Activated naive CD8-positive, alpha-beta T cell treated with anti-CD3 and anti-CD28 coated beads for 36 hours (primary cell): ENCODE measurements at places on chromosomes 6 and 20. TPM values are rescaled to one million over a fixed set of nuclear protein-coding genes. Genes with fewer than 3 reads are reported as not detected.

The ENPP5 gene
- 0.33 TPM for total RNA-seq

The GRM1 gene
- total RNA-seq: not detected

The TSHZ2 gene
- total RNA-seq: 0.54 TPM

The RAET1L gene
- not detected for total RNA-seq

The FAM50B gene
- total RNA-seq: 8.7 TPM

The DAAM2 gene
- not detected for total RNA-seq

The OR12D3 gene
- total RNA-seq: not detected

The ZNF334 gene
- 5.8 TPM for total RNA-seq

The TRAPPC3L gene
- not detected for total RNA-seq

The FAM83B gene
- not detected for total RNA-seq

The OTOR gene
- total RNA-seq: not detected

The TSPO2 gene
- not detected for total RNA-seq

The ELOVL4 gene
- total RNA-seq: 2.2 TPM

The HLA-DRA gene
- total RNA-seq: 9.8 TPM

The CPNE5 gene
- 0.72 TPM for total RNA-seq

The SIRPB1 gene
- total RNA-seq: 4.3 TPM

The ENPP4 gene
- total RNA-seq: 8.6 TPM

The C20orf141 gene
- not detected for total RNA-seq

The BPI gene
- not detected for total RNA-seq

The PRSS35 gene
- total RNA-seq: not detected

The CYP24A1 gene
- total RNA-seq: not detected

The ABHD16B gene
- not detected for total RNA-seq

The CLPSL1 gene
- not detected for total RNA-seq

The CCN6 gene
- total RNA-seq: 0.30 TPM

The FGD2 gene
- 1.8 TPM for total RNA-seq

The RALGAPA2 gene
- 14.7 TPM for total RNA-seq

The LY6G6F gene
- not detected for total RNA-seq

The OR2W1 gene
- total RNA-seq: not detected

The PRL gene
- not detected for total RNA-seq

The DDO gene
- total RNA-seq: not detected

The SMLR1 gene
- total RNA-seq: not detected

The PGBD1 gene
- 3.8 TPM for total RNA-seq

The ANGPT4 gene
- not detected for total RNA-seq

The FHL5 gene
- total RNA-seq: not detected

The SLC13A3 gene
- not detected for total RNA-seq

The BPIFA1 gene
- total RNA-seq: not detected

The OOEP gene
- not detected for total RNA-seq

The CPXM1 gene
- 4.3 TPM for total RNA-seq

The RIN2 gene
- not detected for total RNA-seq

The VGLL2 gene
- not detected for total RNA-seq

The PKIB gene
- total RNA-seq: 0.62 TPM

The CEP43 gene
- 24.5 TPM for total RNA-seq

The TINAG gene
- not detected for total RNA-seq

The ARG1 gene
- not detected for total RNA-seq

The UBE2C gene
- 188 TPM for total RNA-seq

The RBM24 gene
- not detected for total RNA-seq

The RAD21L1 gene
- not detected for total RNA-seq

The TFAP2B gene
- total RNA-seq: not detected

The KIF13A gene
- total RNA-seq: not detected

The C20orf144 gene
- 0.10 TPM for total RNA-seq

The DDRGK1 gene
- 58.8 TPM for total RNA-seq

The TOMM6 gene
- total RNA-seq: 429 TPM

The KIAA0408 gene
- total RNA-seq: 3.1 TPM

The KHDC1L gene
- total RNA-seq: not detected
